ENCODE measurements at places on chromosomes 1 and 21.

GRCh38 chr1:225735252-225736149, 42.1 kb upstream of the SRP9 start:
- DNase-seq: no peak

DNA sequence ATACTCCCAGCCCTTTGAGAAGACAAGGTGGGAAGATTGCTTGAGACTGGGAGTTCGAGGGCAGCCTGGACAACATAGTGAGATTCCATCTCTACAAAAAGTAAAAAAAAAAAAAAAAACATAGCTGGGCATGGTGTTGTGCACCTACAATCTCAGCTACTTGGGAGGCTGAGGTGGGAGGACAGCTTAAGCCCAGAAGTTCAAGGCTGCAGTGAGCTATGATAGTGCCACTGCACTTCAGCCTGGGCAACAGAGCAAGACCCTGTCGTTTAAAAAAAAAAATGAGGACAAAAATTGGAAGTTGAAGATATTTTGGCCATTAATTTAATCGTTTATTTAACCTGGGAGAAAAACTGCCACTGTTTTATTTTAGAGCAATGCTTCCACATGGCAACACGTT, 1.1 kb downstream of the URB1 start:
- no peak for DNase-seq

DNA sequence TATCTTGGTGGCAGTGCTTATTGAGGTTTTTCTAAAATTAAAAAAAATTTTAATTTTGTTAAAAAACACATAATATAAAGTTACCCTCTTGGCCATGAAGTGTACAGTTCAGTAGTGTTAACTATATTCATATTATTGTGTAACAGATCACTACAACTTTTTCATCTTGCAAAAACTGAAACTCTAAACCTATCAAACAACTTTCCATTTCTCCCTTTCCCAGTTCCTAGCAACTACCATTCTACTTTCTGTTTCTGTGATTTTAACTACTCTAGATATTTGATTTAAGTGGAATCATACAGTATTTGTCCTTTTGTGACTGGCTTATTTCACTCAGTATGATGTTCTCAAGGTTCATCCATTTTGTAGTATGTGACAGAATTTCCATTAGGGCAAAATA, 55.5 kb downstream of the SLAMF6 start:
- DNase-seq: no peak

GRCh38 chr1:161044535-161044907, 1.3 kb downstream of the USF1 start:
- no peak for DNase-seq

DNA sequence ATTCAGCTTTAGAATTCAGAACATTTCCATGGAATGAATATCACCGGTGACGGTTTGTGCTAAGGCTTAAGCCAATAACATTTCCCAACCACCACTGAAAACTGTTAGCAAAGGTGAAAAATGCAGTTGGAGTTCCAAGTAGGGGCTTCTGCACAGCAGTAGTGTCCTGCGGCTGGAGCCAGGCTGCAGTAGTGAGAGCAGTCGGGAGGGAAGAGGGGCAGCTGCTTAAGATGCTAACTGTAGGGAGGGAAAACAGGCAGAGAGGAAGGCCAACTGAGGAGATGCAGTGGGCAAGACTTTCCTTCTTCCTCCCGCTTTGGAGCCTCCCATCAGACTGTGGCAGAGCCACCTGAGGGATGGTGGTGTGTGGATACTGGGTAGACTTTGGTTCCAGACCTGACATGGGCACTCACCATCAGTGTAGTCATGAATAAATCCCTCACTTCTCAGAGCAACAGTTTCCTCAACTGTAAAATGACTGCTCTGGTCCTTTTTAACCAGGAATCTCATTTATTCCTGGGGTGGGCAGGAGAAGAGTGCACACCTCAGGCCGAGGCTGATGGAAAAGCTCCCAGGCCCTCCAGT, 3.2 kb downstream of the F3 start:
- no peak for DNase-seq

- DNase-seq: no peak
Observed at GRCh38 chr1:151982300-151983005, 11.2 kb downstream of the S100A10 start.

DNA sequence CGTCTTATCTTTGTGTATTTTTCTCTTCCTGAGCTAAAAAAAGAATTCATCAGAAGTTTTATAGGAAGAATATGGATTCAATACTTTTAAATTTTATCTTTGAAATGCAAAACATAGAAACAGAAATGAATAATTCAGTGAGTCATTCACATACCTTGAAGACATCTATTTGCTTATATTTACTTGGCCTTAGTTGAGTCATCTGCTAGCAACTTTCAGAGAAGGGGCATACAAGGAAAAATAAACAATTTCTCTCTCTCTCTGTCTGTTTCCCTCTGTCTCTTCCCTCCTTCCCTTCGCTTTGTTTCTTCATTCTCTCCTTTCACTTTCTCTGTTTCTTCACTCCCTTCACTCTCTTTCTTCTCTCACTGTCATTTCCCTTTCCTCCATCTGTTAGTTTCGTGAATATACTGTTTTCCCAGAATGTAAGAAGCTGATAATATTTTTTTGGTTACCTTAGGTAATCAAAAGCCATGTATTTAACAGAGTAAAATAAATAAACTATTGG, 477.2 kb downstream of the BRINP3 start:
- no peak for DNase-seq

- no peak for DNase-seq
Observed at GRCh38 chr1:211198111-211198510, 61.1 kb upstream of the RCOR3 start.

GRCh38 chr1:91744953-91745639, 140.9 kb downstream of the TGFBR3 start:
- DNase-seq: no peak
